NB4 (cell line): ENCODE measurements at places on chromosomes 3 and 15.

- DNase-seq, result no peak
Measured at GRCh38 chr3:105691053-105691452, 177.8 kb downstream of the CBLB start.

DNA sequence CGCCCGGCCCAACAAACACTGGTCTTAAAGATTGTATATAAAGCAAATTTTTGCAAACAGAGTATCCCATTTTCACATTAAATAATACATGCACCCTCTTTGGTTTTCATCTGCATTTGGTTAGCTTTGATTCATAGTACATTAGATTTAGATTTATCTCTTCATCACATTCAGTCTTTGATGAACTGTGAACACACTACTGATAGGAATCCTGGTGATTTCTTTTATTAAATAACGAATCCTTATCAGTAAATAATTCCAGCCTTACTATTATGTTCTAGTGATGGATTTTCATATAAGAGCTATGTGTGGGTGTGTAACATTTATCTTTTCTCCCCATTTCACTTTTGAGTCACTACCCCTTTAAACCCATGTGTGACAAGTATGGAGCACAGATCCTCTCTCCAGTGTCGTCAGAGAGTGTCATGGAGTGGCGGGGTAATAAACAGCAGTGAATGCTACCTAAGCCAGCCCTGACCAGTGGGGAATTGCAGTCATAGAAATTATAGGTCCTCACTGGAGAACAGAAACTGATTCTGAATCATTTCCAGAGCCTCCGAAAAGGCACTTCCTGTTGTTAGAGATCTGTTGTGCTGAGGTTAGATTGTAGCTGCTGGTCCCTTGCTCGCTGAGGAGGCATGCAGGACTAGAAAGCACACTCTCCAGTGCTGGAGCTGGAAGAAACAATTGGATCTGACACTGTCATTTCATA lies 22.0 kb downstream of the SLC7A14 start:
- no peak for DNase-seq

DNA sequence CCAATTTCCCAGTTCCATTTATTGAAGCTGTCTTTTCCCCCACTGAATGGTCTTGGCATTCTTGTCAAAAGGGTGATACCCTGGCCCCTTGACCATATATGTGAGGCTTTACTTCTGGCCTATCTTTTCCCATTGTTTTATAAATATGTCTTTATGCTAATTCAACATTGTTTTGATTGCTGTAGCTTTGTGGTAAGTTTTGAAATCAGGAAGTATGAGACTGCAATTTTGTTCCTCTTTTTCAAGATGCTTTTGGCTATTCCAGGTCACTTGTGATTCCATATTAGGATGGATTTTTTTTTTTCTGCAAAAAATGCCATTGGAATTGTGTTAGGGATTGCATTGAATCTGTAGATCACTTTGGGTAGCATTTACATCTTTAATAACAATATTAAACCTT lies 141.2 kb upstream of the MANF start:
- peak; percentile 51 for DNase-seq

DNA sequence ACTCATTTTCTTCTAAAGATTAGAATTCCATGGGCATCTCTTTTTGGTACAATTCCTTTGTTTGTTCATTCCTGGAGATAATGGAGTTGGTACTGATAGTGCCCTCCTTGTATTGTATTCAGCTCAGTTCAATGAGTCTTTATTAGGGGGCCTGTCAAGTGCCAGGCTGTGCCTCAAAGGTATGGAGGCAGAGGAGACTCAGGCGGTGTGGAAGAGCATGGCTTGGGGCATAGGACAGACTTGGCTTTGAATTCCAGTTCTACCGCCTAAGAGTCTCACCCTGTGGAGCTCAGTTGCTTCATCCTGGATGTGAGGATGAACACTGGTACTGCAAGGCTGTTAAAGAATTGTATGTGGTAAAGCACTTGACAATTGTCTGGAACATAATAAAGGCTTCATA lies 196.6 kb upstream of the IL12A start:
- no peak for DNase-seq

DNA sequence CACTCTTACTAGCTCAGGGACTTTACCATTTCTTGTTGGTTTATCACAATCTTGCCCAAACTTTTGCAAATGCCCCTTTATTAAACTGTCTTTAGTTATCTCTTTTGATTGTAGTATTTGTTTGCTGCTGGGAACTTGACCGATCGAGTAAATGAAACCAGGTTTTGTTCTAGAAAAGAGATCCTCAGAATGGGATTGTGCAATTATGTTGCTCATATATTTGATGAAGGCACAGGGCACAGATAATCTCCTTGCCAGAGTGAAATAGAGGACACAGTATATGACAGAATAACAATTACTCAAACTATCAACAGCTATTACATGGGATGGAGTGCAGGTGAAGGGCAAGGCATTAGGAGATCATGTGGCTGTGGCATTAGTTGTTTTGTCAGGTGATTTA lies 216.6 kb upstream of the RASGRP1 start:
- no peak for DNase-seq

DNA sequence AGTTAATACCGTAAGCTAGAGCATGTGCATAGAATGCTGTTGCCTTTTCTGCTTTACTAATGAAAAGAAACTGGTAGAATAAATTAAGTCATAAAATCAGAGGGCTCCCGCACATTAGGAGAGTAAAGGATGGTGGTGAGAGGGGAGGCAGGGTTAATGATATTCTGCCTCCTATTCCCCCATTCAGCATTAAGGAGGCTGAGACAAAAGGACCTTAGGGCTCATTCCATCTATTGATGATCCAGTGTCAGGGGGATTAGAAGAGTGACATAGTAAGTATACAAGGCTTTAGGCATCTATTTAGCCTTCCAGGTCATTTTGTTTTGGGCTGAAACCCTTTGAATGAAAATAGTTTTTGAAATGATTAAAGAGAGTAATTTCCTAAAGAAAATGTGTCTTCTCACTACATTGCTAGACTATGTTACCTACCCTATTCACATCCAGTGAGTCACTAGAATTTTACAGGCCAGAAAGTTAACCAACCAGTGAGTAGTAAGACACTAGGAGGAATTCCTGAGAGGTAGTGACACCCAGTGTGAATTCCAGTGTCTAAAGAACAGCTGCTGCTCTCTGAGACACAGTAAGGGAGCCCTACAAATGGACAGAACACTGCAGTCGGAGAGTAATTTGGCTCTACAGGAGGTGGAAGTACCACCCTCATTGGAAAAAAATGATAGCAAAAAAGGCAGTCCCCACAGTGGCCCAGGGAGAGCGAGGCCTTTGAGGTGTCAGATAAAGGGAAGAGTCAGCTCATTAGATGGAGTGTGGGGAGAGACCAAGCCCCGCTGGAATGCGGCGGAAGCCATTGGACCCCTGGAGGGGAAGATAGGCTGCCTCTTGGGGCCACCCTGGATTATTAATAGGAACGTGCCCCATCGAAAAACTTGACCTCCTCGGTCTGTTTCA lies 67.6 kb downstream of the TUSC7 start:
- DNase-seq, result no peak

- DNase-seq, result no peak
Measured at GRCh38 chr3:158859362-158859761, 57.5 kb downstream of the MFSD1 start.

- no peak for DNase-seq
Measured at GRCh38 chr15:48221885-48222284, 15.8 kb downstream of the SLC12A1 start.

- no peak for DNase-seq
Measured at GRCh38 chr3:174477491-174477890, 381.6 kb upstream of the NAALADL2 start.

DNA sequence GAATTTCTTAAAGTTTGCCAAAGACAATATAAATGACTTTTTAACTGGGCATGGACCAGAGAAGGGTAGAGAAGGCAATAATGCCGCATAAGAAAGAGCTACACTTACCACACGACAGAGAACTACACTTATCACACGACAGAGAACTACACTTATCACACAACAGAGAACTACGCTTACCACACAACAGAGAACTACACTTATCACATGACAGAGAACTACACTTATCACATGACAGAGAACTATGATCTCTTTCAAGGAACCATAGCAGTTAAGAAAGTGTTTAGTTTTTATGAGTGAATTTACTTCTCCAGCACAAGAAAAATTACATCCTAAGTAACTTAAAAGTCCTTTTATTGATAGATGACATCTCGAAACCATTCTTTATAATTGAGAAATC lies 32.0 kb downstream of the DCUN1D1 start:
- no peak for DNase-seq

DNA sequence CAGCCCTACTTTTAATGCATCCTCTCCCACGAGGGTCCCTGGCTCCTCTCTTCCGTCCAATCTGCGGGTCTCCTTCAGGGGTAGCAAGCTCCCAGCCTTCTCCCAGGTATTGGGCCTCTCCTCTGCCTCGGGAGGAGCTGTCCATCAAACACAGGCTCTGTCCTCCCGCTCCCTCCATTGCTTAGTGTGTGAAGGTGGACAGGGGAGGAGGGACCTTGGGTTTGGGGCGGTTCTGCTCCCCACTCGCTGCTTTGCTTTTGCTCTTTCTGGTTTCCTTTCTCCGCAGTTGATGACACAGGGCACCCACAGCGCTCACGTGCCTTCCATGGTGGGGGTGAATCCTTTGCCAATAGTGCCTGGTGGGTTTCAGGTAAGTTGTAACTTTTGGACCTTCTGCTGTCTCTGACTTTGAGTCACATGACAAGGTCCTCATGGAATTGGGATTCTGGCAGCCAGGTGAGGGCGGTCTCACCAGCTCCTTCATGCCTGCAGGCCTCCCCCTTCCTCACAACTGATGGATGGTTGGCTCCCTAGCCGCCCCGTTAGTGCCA lies 18.9 kb downstream of the MUC20 start:
- DNase-seq, result no peak

DNA sequence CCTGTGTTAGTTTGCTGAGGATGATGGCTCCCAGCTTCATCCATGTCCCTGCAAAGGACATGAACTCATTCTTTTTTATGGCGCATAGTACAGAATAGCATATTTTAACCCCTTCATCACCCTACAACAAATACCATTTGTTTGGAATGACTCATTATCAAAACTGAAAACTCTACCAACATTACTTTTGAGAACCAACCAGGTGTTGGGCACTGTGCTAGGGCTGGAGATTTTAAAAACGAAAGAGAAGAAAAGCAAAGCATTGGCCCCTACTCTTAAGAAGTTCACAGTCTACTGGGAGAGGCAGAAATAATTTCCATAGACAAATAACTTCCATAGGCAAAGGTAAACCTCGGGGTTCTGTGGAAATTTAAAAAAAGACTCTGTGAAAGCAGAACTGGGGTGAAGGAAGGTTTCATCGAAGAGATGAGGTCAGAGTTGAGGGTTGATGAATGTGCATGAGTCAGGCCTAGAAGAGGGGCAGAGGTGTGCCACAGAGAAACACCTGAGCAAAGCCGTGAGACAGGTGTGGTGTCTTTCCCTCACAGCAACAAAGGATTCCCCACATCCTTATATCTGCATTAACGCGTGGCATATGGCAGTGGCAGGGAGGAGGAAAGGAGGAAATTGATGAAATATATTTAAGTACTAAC lies 51.0 kb downstream of the MCF2L2 start:
- no peak for DNase-seq

GRCh38 chr3:128709506-128710210 lies 16.3 kb upstream of the RAB7A start:
- DNase-seq, result no peak

- DNase-seq, result no peak
Measured at GRCh38 chr3:126202276-126202675, 21.9 kb upstream of the ALDH1L1 start.

GRCh38 chr3:48997714-48998637 lies 7.9 kb downstream of the P4HTM start:
- no peak for DNase-seq

DNA sequence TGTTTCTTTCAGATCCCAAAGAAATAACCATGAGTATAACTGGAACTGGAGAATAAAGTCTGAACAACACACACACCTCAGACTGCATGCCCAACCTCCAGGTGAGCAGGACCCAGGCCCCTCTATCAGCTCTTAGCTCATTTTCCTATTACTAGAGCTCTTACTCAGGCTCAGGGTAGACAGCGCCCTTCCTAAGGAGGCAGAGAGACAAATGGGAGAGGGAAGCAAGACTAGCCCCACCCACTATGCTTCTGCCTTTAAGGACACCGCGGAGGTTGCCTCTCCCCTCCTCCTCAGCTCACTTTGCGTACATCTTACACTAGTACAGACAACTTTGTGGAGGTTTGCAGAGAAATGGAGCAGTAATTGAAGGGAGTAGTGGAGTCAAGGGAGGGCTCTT lies 44.0 kb upstream of the GLCE start:
- DNase-seq, result no peak

- no peak for DNase-seq
Measured at GRCh38 chr3:154615471-154615870, 185.5 kb upstream of the GPR149 start.

DNA sequence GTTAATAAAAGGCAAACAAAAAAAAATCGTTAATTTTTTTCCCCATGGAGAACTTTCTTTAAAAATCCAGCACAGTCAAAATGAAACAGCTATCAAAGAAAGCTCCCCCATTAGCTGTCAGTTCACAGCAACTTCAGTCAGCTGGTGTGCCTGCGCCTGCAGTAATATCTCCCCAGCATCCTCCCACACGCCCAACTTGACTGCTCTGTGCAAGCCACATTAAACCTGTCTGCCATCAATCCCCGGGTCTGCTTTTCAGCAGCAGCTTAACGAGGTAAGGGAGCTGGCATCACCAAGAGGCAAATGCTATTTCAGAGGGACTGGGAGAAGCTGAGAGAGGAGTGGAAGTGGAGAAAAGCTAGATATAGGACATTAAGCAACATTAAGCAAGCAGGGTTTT lies 337.5 kb downstream of the GAP43 start:
- DNase-seq, result no peak

DNA sequence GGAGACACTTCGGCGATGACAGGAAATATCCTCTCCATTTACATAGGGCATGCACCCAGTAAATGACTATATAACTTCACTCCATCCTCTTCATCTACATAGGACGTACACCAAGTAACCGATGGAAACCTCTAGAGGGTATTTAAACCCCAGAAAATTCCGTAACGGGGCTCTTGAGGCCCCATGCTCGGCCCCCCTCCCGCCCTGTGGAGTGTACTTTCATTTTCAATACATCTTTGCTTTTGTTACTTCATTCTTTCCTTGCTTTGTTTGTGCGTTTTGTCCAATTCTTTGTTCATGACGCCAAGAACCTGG lies 7.5 kb upstream of the FAM107A start:
- no peak for DNase-seq

DNA sequence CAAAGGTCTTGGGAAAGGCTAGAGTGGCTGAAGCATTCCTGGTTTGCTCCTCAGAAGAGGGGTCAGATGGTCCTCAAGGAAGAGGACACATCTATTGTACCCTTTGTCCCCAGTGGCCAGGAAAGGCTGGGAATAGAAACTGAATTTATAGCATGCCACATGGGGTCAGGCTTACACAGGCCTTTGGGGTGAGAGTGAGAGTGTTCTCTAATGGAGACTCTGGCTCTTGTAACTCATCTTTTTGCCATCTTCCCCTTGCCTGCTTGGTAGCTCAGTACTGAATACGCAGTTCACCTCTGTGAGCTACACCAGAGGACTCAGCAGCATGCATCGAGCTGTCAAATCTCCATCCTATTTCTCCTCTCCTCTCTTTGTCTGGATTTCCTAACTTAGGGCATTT lies 87.5 kb downstream of the ATP2B2 start:
- DNase-seq, result peak; percentile 40

- no peak for DNase-seq
Measured at GRCh38 chr15:77653832-77654480, 21.2 kb upstream of the LINGO1 start.
